ENCODE measurements at places on chromosomes 3 and 15.
A peak's percentile ranks its signal among the peaks of the same experiment; 100 is the strongest.

DNA sequence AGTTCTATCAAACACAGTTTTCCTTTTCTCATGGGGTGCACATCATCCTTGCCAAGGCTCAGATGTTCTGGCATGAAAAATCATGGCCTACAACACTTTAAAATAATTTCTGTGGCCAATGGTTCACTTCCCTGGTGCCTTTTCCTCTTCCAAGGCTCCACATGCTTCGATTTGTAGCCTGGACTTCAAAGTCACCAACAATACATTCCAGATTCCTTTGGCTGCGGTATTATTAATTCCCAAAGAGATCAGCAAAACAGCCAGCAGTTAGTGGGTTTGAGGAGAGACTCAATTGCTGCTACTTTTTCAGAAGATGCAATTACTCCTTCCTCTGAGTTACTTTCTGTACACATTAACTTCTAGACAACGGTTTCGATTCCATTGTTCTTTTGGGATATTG lies 80.3 kb upstream of the CCDC80 start:
- no peak for DNase-seq

- DNase-seq: no peak
Observed at GRCh38 chr3:156535162-156535627, 19.7 kb downstream of the SSR3 start.

DNA sequence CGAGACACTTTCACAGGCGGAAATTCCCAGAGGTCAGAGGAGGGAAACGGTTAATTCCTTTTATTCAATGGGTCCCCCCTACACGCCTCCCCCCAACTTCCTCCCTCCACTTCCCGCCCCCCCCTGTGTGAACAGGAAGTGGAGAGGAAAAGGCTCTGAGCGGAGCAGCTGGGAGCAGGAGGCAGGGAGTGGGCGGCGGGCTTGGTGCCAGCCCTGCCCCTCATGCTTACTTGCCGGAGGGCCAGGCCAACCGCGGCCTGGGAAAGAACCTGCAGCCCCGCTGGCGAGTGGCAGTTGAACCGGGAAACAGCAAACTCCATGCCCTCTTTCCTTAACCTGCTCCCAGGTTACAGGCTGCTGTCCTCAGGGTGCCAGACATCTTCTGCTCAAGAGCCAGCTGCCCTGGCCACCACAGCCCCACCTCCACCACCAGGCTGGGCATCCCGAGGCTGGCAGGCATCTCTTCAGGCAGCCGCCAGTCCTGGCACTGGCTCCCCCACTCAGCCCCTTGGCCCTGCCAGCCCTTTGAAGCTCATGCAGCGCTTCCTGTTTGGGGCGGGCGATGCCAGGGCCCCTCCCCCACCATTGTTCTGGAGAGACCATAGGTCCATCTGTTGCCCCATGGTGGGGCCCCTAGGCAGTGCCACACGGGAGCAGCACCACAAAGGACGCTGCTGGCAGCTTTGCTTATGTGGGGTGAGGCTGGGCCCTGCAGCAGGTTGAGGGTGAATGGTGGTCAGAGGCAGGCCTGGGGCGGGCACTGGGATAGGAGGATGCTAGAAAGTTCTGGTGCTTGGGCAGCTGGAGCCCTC lies 12.9 kb downstream of the VPS18 start:
- peak; percentile 47 for DNase-seq

- DNase-seq: no peak
Observed at GRCh38 chr3:197376735-197377555, 78.5 kb upstream of the DLG1 start.

DNA sequence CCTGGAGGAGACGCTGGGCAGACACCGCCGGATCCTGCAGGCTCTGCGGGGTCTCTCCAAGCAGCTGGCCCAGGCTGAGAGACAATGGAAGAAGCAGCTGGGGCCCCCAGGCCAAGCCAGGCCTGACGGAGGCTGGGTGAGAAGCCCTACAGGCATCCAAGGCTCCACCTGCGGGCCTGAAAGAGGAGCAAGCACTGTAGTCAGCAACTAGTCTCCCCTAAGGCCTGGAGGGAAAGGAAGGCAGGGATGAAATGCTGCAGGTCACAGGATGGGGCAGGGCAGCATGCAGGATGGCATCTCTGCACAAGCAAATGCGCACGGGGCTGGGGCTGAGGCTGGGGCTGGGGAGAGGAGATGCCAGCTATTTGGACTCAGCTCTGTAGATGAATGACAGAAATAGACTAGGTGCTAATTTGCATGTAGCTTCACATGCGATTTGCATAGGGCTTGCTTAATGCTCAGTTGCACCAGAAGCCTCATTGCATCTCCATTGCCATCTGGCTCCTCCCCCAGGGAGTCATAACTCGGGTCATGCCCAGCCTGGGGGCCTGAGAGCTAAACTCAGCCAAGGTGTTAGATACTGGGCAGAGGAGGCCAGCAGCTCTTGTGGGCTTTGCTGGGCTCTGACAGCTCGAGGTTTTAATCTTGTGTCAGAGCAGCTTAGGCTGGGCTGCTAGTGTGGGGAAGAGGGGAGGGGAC lies 5.2 kb upstream of the CPLX3 start:
- no peak for DNase-seq

DNA sequence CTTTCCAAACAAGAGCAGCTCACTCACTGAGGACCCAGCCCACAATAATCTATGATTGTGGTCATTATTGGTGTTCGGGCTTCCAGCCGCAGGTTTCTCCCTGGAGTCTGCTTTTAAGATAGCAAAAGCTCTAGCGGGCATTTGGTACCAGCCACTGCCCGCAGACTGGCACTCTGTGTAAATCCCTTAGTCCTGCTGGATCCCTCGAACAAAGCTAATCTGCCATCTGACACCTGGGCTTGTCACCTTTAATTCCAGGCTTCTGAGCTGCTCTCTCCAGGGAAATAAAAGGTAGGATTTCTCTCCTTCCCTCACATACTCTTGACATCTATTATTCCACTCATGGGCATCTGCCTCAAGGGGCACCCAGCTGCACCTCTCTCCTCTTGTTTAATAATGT lies 158.7 kb downstream of the PDCD6IP start:
- no peak for DNase-seq

- DNase-seq: no peak
Observed at GRCh38 chr3:123859177-123859576, 25.0 kb downstream of the MYLK start.

Measured in stimulated activated CD4-positive, alpha-beta T cell treated with anti-CD3 and anti-CD28 coated beads, Interleukin-4, amount 100 ng/mL, for 1 hour (primary cell).